ENCODE measurements at places on chromosomes 2 and 18. TPM values are rescaled to one million over a fixed set of nuclear protein-coding genes. Genes with fewer than 3 reads are reported as not detected.
A peak's percentile ranks its signal among the peaks of the same experiment; 100 is the strongest.

GRCh38 chr2:233807966-233808935 lies 30.1 kb downstream of the MROH2A start:
- no peak for DNase-seq

- DNase-seq = no peak
These were observed 10.1 kb downstream of the RMP24 start for GRCh38 chr18:35982409-35983114.

DNA sequence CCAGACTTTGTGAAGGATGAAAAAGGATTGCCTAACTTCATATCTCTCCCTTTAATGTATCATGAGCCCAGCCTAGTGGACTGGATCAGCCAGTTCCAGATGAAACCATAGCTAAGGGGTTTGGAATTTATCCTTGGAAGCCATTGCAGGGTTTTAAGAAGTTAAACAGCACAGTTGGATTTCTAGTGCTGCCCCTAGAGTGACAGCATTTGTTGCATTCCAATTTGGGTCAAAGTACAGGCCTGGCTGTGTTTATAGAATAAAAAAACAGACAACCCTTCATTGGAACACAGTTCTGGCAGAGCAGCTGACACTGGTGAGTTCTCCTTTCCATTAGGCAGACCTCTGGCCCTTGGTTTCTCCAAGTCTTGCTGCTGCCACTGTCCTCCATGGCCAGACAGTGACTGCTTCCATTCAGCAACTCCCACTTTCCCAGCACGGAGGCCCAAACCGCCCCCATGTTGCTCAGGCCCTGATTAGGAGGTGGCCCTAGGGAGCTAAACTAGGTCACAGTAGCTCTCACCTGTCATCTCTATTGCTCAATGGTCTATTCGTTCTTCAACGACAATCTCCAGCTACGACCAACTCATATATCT lies 8.0 kb downstream of the GPR39 start:
- DNase-seq = peak; percentile 54

GRCh38 chr18:5197032-5197434 lies at the start of gene AKAIN1:
AKAIN1 (minus strand) TSS chr18:5197257; CDS start chr18:5197053, 204 bp downstream.
- peak; percentile 53 for DNase-seq

Gene CABYR
- total RNA-seq = not detected

Gene CYTIP
- total RNA-seq = 10.6 TPM

Gene MYO7B
- 1.8 TPM for total RNA-seq

Gene SLC5A7
- 0.26 TPM for total RNA-seq

Gene DQX1
- total RNA-seq = not detected

Gene FER1L5
- 3.6 TPM for total RNA-seq
